ENCODE measurements at places on chromosomes 12 and 14. TPM values are rescaled to one million over a fixed set of nuclear protein-coding genes. Genes with fewer than 3 reads are reported as not detected.

- peaks cover 48% of the 10 kb centered on the region for H3K27me3 ChIP-seq
- no peak for DNase-seq
- H3K4me3 ChIP-seq = no peak overlapping the region
- no peak overlapping the region for H3K27ac ChIP-seq
These were observed 106.5 kb downstream of the ADGRD1 start for GRCh38 chr12:131060011-131060703.

- no peak for DNase-seq
- H3K36me3 ChIP-seq = no peaks in the 10 kb centered on the region
- no peak overlapping the region for H3K27ac ChIP-seq
- no peak overlapping the region for H3K4me3 ChIP-seq
- peaks cover 97% of the 10 kb centered on the region for H3K27me3 ChIP-seq
- H3K4me1 ChIP-seq = no peaks in the 10 kb centered on the region
These were observed 791 bp downstream of the TMEM233 start for GRCh38 chr12:119594399-119594730.

- H3K4me3 ChIP-seq = peak overlapping the region; percentile 41
- peaks cover 20% of the 10 kb centered on the region for H3K36me3 ChIP-seq
- peak; percentile 82 for DNase-seq
- H3K27me3 ChIP-seq = no peaks in the 10 kb centered on the region
- H3K4me1 ChIP-seq = peaks cover 25% of the 10 kb centered on the region
- peak overlapping the region; percentile 86 for H3K27ac ChIP-seq
These were observed 20.1 kb downstream of the TSPAN9 start for GRCh38 chr12:3097186-3097804.

GRCh38 chr12:25352083-25352918, 101.6 kb upstream of the KRAS start:
- H3K27me3 ChIP-seq = no peaks in the 10 kb centered on the region
- no peak for DNase-seq
- no peaks in the 10 kb centered on the region for H3K36me3 ChIP-seq
- H3K4me3 ChIP-seq = no peak overlapping the region
- H3K4me1 ChIP-seq = peaks cover 18% of the 10 kb centered on the region

DNA sequence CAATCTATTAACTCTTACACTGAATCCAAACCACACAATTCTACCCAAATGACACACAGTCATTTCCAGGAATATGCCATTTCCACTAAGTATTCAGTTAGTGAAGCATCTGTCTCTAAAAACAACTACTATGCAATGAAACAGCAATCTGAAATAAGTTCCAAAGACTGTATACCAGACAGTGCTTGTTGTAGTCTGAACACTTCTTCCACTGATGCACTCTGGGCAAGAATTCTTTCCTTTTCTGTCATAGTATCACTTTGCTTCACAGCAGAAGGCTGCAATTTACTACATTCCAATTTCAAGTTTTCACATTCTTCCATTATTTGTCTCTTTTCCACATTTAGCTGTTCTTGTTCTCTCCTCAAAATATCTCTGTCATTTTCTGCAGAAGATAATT, 25.8 kb downstream of the TRIP11 start:
- peaks cover 32% of the 10 kb centered on the region for H3K36me3 ChIP-seq
- no peak overlapping the region for H3K4me3 ChIP-seq
- no peak for DNase-seq

DNA sequence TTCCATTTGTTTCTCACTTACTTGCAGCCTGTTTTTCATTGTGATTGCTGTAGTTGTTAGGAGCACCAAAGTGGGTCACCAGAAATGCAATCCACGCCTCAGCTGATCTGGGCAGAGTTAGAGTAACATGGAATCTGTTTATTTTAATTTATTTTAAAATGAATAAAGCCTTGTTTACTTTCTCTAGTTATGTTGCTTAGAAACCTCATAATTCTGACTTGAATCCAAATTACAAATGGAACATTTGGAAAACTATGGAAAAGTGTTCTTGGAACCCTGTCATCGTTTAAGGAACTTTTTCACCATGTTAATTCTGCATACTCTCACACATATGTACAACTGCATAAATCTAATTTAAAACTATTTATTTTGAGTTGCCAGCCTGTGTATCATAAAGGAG, 92.2 kb upstream of the DAAM1 start:
- DNase-seq = no peak
- no peaks in the 10 kb centered on the region for H3K27me3 ChIP-seq
- no peaks in the 10 kb centered on the region for H3K36me3 ChIP-seq
- H3K27ac ChIP-seq = no peak overlapping the region
- H3K4me1 ChIP-seq = peaks cover 4% of the 10 kb centered on the region
- no peak overlapping the region for H3K4me3 ChIP-seq

GRCh38 chr12:113179023-113179422, 6.3 kb downstream of the DDX54 start:
- peaks cover 56% of the 10 kb centered on the region for H3K36me3 ChIP-seq
- H3K4me1 ChIP-seq = no peaks in the 10 kb centered on the region
- H3K27ac ChIP-seq = no peak overlapping the region

DNA sequence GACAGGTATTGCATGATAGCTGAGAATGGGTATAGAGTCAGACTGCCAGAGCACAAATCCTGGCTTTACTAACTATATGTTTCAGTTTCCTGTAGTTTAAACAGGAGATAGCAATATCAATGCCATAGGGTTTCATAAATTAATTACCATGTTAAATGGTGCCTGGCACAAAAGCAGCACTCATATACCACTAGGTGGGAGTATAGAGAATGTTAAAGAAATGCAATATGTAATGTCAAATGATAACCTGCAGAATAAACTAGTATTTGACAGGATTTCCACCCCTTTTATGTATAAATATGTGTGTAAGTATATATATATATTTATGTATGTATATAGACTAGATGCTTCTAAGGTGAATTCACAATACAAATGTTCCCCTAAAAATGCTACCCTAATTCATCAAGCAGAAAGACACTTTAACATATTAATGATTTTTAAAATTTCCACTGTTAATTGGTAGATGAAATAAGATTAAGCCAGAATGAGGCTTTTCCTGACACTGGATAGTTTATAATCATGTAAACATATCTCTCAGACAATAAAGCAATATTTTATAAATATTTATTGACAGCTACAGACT, 8.6 kb downstream of the WDR89 start:
- H3K4me1 ChIP-seq = peaks cover 2% of the 10 kb centered on the region
- no peak for DNase-seq
- H3K27ac ChIP-seq = no peak overlapping the region
- H3K27me3 ChIP-seq = no peaks in the 10 kb centered on the region

GRCh38 chr14:30354439-30354838, 204.5 kb upstream of the G2E3 start:
- H3K27ac ChIP-seq = no peak overlapping the region
- no peaks in the 10 kb centered on the region for H3K4me1 ChIP-seq

GRCh38 chr12:72057330-72057914, 118.8 kb downstream of the TPH2 start:
- no peak overlapping the region for H3K27ac ChIP-seq
- no peak for DNase-seq
- no peak overlapping the region for H3K4me3 ChIP-seq
- H3K4me1 ChIP-seq = peaks cover 21% of the 10 kb centered on the region
- H3K27me3 ChIP-seq = peaks cover 11% of the 10 kb centered on the region

DNA sequence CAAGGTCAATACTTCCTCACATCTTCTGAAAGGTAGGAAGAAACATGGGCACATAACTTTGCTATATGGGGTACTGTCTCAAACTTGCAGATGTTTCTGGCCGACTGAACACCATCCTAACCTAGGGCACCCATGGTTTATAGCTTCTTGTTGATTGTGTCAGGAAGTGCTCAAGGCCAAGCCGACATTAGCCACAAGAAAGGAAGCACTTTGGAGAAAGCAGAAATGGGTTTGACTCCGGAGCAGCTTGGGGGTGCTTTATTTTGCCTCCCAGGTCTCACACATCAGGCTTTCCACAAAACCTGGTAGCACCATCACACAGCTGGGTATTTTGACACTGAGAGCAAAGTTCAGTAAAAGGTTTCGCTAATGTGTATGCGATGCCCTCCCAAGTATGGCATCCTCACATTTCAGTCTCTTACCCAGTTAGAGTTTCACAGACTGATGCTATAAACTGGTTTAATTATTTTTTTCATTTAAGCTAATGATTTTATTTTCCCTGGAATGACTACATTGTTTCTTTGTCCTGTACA, 25.2 kb upstream of the BHLHE41 start:
- H3K4me1 ChIP-seq = peaks cover 2% of the 10 kb centered on the region
- H3K27me3 ChIP-seq = no peaks in the 10 kb centered on the region
- no peak overlapping the region for H3K27ac ChIP-seq

DNA sequence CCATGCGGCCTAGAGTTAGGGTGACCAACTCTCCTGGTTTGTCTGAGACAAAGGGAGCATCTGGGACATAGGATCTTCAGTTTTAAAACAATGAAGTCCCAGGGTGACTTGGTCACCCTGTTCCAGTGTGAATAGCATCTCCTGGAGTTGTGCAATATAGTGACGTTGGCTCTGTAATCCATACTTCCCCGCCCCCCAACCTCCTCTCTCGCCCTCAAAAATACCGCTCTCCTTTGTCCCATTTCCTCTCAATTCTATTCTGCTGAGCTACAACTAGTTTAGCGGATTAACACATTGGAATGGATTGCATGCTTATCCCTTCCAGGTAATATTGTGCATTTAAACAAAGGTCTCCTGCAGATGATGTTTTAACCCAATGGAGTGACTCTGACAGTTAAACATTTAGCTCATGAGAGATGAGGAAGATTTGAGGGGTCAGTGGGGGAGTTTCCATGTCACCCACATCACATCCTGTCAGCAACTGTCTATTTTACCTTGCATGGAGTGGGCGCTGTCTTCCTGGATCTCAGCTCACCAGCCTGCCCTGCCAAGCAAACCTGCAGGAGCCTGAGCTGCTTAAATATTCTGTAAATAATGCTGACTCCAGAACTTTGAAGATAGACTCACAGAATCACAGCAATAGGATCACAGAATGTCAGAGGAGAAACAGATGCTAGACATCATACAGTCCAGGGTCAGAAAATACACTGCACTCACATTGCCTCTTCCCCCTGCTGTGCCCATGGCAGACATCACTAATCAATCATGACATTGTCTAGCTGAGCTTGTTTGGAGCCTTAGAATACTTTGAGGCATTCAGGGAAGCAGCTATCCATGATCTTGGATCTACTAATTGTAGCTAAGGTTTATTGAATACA, 43.0 kb downstream of the MAP1LC3B2 start:
- H3K4me1 ChIP-seq = peaks cover 62% of the 10 kb centered on the region
- no peak overlapping the region for H3K4me3 ChIP-seq

- no peak overlapping the region for H3K4me3 ChIP-seq
- no peaks in the 10 kb centered on the region for H3K36me3 ChIP-seq
- H3K27ac ChIP-seq = no peak overlapping the region
- no peaks in the 10 kb centered on the region for H3K4me1 ChIP-seq
These were observed 101.7 kb upstream of the CLEC14A start for GRCh38 chr14:38357557-38357956.

- no peak for DNase-seq
- no peaks in the 10 kb centered on the region for H3K4me1 ChIP-seq
- H3K4me3 ChIP-seq = no peak overlapping the region
These were observed 27.3 kb upstream of the SPTSSA start for GRCh38 chr14:34489324-34489723.

- H3K27me3 ChIP-seq = no peaks in the 10 kb centered on the region
- no peak for DNase-seq
- H3K36me3 ChIP-seq = no peaks in the 10 kb centered on the region
- H3K4me1 ChIP-seq = peaks cover 62% of the 10 kb centered on the region
- H3K27ac ChIP-seq = peak overlapping the region; percentile 66
- H3K4me3 ChIP-seq = no peak overlapping the region
These were observed 162.7 kb downstream of the BTG1 start for GRCh38 chr12:91982946-91983345.

- no peaks in the 10 kb centered on the region for H3K36me3 ChIP-seq
- H3K27ac ChIP-seq = no peak overlapping the region
- no peaks in the 10 kb centered on the region for H3K27me3 ChIP-seq
- DNase-seq = no peak
- H3K4me3 ChIP-seq = no peak overlapping the region
- H3K4me1 ChIP-seq = peaks cover 7% of the 10 kb centered on the region
These were observed 23.3 kb downstream of the CHST11 start for GRCh38 chr12:104480012-104480411.

The PPP2R3C gene
- total RNA-seq = 25.2 TPM

The IPO8 gene
- 33.1 TPM for total RNA-seq

The CARMIL3 gene
- 1.6 TPM for total RNA-seq

The MORN3 gene
- 0.99 TPM for total RNA-seq

The ACOT4 gene
- 1.5 TPM for total RNA-seq

The LMNTD1 gene
- not detected for total RNA-seq

The TEX52 gene
- total RNA-seq = not detected

The RTL1 gene
- total RNA-seq = 8.8 TPM

The TMED8 gene
- 14.4 TPM for total RNA-seq

All from mesothelial cell of epicardium (in vitro differentiated cells).